ENCODE measurements at places on chromosomes 5 and 9.

GRCh38 chr5:148427370-148428042 lies 43.7 kb downstream of the FBXO38 start:
- no peak for DNase-seq

GRCh38 chr9:690517-691111 lies 150.9 kb upstream of the DMRT1 start:
- DNase-seq, result no peak

GRCh38 chr5:123659011-123659410 lies 147.0 kb downstream of the CSNK1G3 start:
- no peak for DNase-seq

GRCh38 chr9:113205432-113205831 lies 15.6 kb downstream of the FKBP15 start:
- DNase-seq, result no peak

DNA sequence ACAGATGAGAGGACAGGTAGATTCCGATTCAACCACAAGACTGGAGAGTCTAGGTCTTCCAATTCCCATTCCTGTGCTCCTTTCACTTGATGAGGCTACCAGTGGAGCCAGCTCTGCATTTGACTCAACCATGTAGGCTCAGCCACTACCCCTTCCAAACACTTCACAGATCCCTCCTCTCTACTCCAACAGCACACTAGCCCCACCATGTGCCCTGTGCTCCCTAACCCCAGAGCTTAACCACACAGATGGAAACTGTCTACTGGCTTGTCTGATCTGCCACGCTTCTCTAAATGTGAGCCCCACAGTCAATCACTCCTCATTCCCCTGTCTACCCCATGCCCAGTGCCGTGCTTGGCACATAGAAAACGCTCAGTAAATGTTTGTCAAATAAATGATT lies 508.2 kb downstream of the CDK5RAP2 start:
- no peak for DNase-seq

GRCh38 chr9:95574176-95574575 lies 57.4 kb upstream of the PTCH1 start:
- DNase-seq, result peak; percentile 34

- DNase-seq, result no peak
Measured at GRCh38 chr9:78707481-78707991, 410.6 kb downstream of the PSAT1 start.

DNA sequence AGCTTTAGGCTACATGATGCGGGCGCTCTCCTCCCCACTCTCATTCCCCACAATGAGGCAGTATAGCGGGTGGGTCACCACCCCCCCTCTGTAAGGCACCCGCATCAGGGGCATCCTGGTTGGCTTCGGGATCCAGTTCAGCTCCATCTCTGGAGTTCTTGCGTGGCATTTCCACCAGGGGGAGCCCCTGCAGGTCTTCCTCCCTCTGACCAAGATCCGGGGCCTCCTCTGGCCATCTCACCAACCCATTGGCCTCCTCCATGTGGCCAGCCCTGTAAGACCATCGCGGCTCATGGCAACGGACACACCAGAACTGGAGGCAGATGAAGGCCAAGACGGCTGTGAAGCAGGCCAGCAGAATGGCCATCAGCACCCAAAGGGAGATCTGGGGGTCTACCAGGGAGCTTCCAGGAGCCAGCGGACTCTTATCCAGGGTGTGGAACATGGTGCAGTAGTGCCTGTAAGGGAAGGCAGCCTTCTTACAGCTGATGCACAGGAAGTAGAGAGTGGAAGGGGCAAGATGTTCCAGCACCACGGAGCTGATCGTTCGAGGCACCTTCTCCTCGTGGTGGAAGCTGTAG lies 77.0 kb downstream of the CYFIP2 start:
- peak; percentile 66 for DNase-seq

- no peak for DNase-seq
Measured at GRCh38 chr9:123327697-123328100, 28.3 kb upstream of the CRB2 start.

DNA sequence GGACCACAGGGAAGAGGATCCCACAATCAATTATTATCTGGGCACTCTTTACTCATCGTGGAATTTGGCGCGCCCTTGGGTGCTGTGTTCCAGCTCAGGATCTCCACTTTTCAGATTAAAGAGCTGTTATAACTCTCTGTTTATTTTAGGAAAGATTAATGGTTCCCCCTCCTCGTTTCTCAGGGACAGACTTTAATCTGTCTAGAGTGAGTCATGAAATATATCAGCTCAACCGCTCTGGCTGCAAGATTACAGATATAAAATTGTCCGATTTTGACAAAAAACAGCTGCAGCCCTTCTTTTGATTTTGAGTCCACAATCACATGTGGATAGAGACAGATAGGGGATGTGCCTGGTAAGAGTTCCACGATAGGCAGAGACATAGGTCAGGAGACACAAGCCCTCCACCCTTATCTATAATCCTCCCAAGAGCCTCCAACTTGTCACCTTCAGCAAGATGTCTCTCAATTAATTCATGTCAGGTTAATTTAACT lies 77.6 kb upstream of the ANKRD55 start:
- DNase-seq, result no peak

- no peak for DNase-seq
Measured at GRCh38 chr5:179129607-179130071, 69.5 kb downstream of the ZNF354C start.

GRCh38 chr9:37262410-37262809 lies 142.0 kb downstream of the ZCCHC7 start:
- DNase-seq, result no peak

DNA sequence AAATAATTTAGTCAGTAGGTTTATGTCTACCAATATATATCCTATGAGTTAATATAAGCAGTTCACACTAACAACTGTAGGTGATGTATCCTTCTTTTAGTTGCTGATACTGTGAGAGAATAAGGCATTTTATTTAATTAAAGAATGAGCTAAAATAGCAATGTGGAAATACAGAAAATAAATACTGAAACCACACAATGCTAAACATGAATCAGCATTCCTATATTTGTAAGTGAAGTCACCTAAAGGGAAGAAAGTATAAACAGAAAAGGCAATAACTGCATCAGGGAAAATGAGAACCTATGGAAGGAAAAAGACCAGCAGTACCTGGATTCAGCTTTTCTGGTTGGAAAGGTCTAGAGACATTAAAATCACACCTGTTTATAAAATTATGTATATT lies 336.0 kb downstream of the PDE4D start:
- DNase-seq, result no peak

GRCh38 chr9:13378154-13378553 lies 98.7 kb upstream of the MPDZ start:
- no peak for DNase-seq

- DNase-seq, result no peak
Measured at GRCh38 chr5:95969651-95970358, 8.2 kb upstream of the ELL2 start.
